BJ (cell line): ENCODE measurements at places on chromosomes 7 and 10. TPM values are rescaled to one million over a fixed set of nuclear protein-coding genes. Genes with fewer than 3 reads are reported as not detected.

PAX2 gene
- not detected in 2 replicates for polyA plus RNA-seq

MRLN gene
- polyA plus RNA-seq: not detected in 2 replicates

INSYN2A gene
- polyA plus RNA-seq: 0.04 and 0.06 TPM in 2 replicates

METTL27 gene
- polyA plus RNA-seq: 1.1 and 1.5 TPM in 2 replicates

GPRIN2 gene
- 0.04 TPM in 1 of 2 replicates, not detected in the other for polyA plus RNA-seq

LIPM gene
- not detected in 2 replicates for polyA plus RNA-seq

GBX1 gene
- polyA plus RNA-seq: not detected in 2 replicates

RALA gene
- 14.9 and 27.9 TPM in 2 replicates for polyA plus RNA-seq

CNPY1 gene
- not detected in 2 replicates for polyA plus RNA-seq

CYP2C8 gene
- polyA plus RNA-seq: 0.04 TPM in 1 of 2 replicates, not detected in the other
